ENCODE measurements at places on chromosomes 1 and 21. TPM values are rescaled to one million over a fixed set of nuclear protein-coding genes. Genes with fewer than 3 reads are reported as not detected.

GRCh38 chr1:7896994-7897393 is 43.6 kb downstream of the TNFRSF9 start:
- DNase-seq = no peak

DNA sequence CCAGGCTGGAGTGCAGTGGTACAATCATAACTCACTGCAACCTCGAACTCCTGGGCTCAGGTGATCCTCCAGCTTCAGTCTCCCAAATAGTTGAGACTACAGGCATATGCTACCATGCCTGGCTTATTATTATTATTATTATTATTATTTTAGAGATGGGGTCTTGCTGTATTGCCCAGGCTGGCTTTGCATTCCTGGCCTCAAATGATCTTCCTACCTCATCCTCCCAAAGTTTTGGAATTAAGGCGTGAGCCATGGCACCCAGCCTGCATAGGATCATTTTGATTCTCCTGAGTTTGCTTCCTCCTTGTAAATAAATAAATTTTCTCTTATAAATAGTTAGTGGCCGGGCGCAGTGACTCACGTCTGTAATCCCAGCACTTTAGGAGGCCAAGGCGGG is 6.2 kb downstream of the DDI2 start:
- no peak for DNase-seq

DNA sequence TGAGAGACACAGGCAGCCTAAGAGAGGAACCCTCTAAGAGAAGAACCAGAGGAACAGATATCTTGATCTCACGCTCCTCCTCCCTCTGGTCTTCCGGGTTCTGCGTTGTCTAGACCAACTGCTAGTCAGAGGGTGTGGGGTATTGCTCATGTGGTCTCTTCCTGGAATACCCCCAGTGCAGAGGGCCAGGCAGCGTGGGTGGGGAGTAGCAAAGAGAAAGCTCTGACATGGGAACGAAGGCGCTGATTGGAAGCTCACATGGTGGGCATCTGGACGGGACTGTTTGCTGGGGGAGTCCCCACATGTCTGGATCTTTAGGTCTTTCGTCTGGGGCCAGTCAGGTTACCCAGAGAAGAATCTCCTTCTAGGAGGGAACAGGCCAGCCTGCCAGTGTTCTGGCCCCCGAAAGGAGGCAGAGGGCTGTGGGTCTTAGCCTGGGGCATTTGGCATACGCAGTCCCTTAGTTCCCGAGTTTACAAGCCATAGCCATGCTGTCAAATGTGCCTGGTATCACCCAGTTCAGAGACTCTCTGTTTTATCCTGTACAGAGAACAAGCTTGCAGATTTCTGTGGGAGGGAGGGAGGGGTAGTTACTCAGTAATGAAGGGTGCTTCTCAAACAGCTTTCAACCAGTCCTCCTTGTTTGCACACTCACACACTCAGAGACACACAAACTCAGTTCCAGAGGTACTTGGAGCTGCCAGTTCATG is 18.3 kb upstream of the IL6R start:
- no peak for DNase-seq

DNA sequence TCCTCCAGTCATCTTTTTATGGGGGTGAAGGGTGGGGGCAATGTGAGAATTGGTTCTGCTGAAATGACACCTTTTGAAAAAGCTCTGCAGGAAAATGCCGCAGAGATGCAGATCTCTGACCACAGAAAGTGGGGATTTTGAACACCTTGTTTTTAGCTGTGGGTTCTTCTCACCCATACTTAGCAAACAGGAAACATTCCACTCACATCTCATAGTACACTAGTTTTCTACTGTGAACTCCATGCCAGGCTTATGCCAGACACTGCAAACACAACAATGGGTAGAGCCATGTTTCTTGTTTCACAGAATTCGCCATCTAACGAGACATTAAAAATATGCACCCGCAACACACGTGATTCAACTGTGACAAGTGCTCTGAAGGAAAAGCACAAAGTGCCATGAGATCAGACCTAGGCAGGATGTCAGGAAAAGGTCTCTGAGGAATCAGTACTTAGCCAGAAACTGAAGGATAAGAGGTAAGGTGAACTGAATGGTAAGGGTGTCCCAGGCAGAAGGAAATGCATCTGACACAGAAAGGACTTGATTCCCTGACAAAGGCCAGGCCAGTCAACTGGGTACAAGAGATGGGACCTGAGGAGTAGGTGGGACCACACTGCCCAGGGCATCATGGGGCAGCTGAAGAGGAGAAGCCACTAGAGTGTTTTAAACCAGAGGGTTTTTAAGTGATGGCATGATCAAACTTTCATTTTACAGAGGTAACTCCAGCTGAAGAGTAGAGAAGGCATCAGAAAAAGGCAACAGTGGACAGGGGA is 83.8 kb upstream of the JAK1 start:
- no peak for DNase-seq

- no peak for DNase-seq
These were observed 73.9 kb upstream of the ANGPTL1 start for GRCh38 chr1:178944729-178945128.

GRCh38 chr1:186634511-186634910 is 45.7 kb downstream of the PTGS2 start:
- DNase-seq = no peak

DNA sequence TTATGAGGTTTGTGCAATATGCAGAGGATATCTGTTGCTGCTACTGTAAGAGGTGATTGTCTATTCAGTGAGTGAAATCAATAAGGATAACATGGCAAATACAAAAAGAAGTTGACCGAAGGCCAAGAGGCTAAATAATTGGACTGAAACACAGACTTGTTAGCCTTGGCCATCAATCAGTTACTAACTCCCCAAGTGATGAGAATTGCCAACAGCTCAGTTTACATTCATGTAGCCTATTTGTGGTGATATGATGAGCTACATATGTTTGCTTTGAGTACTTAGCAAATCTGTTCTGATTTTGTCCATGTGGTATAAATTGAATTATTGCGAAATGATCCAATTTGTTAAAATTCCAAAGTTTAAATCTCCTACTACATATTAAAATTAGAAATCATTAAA is 68.6 kb upstream of the VAV3 start:
- no peak for DNase-seq

DNA sequence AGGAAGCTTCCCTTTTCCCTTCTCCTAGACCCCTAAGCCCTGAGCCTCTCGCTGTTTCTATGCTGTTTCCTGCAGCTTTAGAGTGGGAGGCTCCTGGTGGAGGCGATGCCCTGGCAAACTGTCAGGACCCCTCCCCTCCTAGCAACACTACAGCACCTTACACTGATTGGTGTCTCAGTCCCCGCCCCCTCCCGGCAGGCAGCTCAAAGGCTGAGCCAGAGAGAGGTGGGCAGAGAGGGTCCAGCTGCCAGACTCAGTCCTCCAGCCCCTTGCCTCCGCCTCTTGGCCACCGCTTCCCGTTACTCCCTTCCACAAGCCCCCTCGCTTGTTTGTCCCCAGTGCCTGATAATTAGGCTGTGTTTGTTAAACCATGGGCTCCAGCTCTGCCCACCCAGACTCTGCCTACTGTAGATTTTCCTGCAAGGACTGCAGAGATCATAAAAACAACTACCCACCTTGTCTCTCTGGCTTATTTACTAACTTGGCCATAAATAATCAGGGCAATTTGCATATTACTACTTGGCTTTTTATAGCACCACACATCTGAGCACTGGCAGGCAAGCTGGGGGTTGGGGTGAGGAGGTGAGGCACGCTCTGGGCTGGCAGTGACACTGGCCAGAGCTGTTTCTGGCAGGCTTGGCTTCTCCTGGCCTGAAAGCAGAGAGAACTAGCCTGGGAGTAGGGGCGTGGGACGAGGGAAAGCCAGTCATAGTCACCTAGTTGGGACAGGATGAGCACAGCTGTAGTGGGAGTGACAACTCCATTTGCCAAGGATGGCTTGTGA is 107.5 kb downstream of the CSMD2 start:
- peak; percentile 58 for DNase-seq

- no peak for DNase-seq
These were observed 20.4 kb downstream of the RNF223 start for GRCh38 chr1:1053682-1054081.

DNA sequence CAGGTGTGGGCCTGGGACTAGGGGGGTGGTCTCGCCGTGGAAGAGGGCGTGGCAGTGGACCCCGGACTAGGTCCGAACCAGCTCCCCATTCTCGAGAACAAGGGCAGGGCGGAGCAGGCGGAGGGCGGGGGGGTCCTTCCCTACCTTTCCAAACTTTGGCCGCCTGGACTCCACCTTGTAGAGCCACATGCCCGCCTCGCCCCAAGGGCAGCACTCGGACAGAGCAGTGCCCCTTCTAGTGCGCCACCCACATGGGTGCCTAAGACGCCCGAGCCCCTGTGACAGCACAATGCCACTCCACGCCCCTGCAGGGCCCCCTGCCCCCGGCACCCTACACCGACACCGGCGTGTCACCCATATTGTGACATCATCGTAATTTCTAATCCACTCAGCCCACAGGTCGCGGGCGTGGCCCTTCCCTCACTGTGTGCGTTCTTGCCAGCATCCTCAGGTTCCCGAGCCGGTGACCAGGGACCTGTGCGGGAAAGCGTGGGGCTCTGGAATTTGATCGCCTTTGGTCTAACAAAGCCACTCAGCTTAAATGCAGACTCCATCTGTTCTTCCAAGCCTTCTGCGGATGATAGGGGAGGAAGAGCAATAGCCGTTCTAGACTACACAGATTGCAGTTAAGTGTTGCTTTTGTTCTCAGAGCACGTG is 553 bp upstream of the STMN1 start:
- peak; percentile 64 for DNase-seq

GRCh38 chr1:97909266-97909665 is 11.6 kb downstream of the DPYD start:
- no peak for DNase-seq

DNA sequence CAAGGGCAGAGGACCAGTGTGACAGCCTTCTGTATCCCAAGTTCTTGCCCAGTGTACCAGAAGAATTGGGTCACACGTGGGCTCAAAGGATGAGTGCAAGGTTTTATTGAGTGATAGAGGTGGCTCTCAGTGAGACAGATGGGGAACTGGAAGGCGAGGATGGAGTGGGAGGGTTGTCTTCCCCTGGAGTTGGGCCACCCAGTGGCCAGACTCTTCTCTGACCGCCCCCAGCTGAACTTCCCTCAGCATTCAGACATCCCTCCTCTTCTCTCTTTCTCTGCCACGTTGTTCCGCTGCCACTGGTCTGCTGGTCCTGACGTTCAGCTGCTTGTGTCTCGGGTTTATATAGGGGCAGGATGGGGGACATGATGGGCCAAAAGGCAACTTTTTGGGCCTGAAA is 150.1 kb upstream of the IVNS1ABP start:
- no peak for DNase-seq

- peak; percentile 90 for DNase-seq
These were observed 81.9 kb upstream of the HAO2 start for GRCh38 chr1:119286587-119287181.

DNA sequence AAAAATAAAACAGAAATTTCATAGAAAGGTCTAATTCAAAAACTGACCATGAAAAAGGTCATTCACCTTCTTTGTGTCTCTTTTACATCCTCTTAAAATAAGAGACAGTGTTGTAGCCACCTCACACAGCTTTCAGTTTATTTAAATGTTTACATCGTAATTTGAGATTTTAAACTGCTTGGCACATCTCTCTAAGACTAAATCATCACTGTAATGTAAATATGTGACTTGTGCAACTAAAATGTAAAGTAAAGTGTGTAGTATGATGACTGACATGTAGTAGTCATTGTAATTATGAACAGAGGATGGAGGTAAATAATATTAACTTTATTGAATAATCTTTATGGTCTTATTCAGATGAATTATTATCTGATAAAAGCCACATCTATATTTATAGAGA is 283.9 kb downstream of the KCNT2 start:
- DNase-seq = no peak

GRCh38 chr1:172357753-172358385 is 62.6 kb upstream of the C1orf105 start:
- no peak for DNase-seq

DNA sequence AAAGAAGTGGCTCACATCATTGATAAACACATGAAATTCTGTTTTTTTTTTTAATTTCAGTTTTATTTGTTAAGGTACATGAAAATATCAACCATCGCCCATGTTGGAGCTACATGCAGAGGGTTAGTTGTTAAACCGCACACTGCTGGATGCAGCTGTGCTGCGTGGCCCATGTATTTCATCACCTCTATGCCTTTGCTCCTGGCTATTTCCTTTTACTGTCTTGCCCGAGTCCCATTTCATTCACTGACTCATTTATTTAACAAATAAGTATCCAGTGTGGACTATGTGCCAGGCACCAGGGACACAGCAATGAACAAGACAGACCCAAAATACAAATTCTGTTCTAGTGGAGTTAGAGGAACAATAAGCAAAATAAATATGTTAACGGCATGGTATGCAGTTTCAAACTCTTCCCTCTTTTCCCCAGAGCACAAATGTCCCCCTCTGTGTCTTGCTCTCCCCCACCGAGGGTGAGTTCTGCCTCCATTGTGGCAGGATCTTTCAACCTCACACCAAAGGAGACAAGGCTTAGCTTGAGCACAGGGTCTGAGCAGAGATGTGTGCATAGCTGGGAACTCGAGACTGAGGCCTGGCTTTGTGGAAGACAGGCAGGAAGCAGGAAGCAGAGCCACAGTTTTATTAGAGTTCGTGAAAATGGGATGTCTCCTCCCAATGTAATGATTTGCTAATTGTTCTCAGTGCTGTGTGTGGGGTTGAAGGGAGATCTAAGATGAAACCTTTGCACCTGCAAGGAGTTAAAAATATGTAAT is 44.6 kb downstream of the MAN1C1 start:
- DNase-seq = no peak

DNA sequence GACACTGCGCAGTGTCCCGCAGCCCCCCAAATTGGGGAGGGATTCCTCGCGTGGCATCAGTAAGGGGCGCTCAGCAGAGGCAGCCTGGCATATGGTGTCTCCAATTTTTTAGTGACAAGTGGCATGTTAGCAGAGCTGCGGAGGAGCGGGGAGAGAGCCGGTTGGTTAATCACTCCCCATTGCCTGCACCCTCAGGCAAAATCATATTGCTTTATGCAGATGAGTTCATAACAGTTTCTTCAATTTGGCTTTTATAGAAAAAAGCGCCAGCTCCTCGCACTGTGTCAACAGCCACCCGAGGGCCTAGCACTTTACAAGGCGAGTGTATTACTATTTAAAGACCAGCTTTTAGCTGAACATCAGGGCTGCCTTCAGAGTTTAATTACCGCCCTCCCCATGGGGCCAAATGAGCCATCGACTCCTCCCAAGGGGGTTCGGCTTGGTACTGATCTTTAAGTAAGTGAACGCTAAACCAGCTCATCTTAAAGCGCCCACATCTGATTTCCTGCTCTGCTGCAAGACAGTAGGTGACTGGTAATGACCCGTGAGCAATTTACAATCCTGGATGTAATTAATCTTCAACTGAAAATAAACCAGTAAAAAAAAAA is 298.9 kb downstream of the DSCAM start:
- DNase-seq = peak; percentile 3

The SMPDL3B gene
- 83.1 TPM for total RNA-seq

The AGRN gene
- 144 TPM for total RNA-seq

The MAB21L3 gene
- total RNA-seq = not detected

The RHEX gene
- total RNA-seq = not detected

The MX2 gene
- 9.2 TPM for total RNA-seq

The CTTNBP2NL gene
- 13.3 TPM for total RNA-seq

The SELE gene
- total RNA-seq = not detected

The ZNF326 gene
- total RNA-seq = 21.9 TPM

The CD1E gene
- total RNA-seq = not detected

Measured in GM23338 (cell line).